ENCODE measurements at places on chromosomes 13 and 19.

DNA sequence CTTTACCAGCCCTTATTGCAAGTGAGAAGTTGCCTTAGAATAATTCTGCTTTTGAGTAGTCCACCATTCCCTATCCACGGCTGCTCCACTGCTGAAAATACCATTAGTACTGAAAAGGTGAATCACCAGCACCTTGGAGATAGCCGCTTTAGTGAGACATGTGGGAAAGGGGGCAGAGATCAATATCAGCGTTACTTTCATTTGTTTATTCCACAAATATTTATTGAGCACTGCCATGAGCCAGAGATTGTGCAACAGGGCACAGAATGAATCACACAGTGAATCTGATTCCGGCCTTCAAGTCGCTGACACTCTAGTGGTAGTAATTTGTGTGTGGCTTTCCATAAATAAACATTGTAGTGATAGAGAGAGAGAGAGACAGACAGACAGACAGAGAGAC lies 31.5 kb upstream of the MYO16 start:
- DNase-seq: no peak

DNA sequence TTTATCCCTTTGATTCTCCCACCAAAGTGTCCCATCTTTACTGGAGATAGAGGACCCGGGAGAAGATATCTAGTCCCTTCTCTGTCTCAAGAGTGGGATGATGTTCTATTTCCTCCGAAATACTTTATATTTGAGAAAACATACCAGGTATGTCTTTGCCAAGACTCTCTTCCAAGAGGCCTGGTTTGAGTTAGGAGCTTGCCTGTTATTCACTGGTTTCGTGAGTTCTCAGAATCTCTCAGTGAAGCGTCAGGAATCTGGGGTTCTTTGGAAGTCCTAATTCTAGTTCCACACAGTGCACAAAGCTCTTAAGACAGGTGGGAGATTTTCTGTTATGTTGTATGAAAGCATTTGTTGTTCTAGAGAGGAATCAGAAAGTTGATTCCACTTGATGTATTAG lies 182.0 kb downstream of the DNAJC15 start:
- no peak for DNase-seq

GRCh38 chr13:113744197-113745000 lies 14.6 kb upstream of the TMEM255B start:
- no peak for DNase-seq

GRCh38 chr13:71149498-71150363 lies 717.3 kb downstream of the DACH1 start:
- DNase-seq: no peak

DNA sequence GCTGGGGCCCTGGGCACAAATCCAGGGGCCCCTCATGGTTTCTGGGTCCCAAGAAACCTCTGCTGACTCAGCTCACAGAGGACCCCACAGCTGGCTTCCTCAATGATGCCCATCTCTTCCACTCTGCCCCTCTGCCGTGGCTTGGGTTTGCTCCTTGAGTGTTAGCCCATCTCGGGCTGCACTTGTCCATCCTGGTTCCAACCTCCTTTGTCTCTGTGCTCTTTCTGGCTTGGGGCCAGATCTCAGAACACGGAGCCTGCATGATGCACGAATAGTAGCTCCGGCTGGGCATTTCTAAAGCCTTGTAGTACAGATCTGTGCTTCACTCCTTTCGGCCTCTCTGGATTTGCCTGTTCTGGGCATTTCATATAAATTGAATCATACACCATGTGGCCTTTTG lies 53.8 kb downstream of the F2RL3 start:
- peak; percentile 36 for DNase-seq

GRCh38 chr13:77460195-77460594 lies 75.3 kb upstream of the SCEL start:
- DNase-seq: no peak

DNA sequence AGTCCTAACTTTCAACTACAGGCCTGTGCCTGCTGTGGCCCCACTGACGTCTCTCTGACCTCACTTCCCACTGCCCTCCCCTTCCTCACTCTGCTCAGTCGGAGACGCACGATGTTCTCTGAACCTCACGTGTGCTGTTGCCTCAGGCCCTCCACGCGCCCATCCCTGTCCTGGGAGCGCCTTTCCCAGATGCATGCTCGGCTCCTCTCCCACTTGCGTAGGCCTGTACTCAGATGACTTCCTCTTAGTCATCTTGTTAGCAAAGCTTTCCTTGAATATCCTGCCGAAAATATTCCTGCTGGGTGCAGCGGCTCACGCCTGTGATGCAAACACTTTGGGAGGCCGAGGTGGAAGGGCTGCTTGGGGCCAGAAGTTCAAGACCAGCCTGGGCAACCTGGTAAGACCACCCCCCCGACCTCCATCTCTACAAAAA lies 9.3 kb upstream of the SYT5 start:
- DNase-seq: peak; percentile 74

GRCh38 chr13:104315606-104316005 lies 1249.4 kb upstream of the SLC10A2 start:
- peak; percentile 99 for DNase-seq

- DNase-seq: peak; percentile 67
These were observed at the start of gene FARP1 for GRCh38 chr13:98142380-98143156. TSS of gene FARP1 (plus strand) at chr13:98143094. CDS start at chr13:98213243, 70,149 bp downstream.

DNA sequence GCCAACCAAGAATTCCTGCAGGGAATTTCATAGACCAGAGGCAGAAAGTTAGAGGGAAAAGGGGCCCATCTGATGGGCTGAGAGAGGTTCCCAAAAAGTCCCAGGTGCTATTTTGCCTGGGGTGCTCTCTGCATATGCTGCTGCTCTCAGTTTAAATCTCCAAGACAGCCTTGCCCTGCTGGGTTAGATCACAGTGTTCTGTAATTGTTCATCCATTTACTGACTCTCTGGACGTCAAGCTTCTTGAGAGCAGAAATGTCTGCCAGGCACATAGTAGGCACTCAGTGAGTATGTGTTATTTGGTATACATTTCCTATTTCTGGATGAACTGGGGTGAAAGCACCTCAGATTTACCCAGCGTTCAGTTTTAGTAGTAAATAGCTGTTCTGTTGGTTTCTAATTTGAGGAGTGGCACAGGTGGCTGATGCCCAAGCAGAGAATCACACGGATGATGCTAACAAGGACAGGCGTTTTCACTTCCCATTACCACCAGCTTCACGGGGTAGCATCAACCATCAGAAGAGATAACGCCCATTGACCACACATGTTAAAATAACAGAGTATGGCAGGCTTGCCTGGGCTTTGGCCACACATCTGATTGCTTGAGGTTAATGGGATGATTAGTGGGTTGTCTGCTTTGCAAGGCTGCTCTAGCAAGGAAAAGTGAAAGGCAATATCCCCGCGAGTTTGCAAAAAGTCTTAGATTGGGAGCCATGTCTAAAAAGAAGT lies 161.1 kb downstream of the SLC7A1 start:
- no peak for DNase-seq

- DNase-seq: no peak
These were observed 17.1 kb downstream of the GPATCH1 start for GRCh38 chr19:33098055-33098534.

- DNase-seq: no peak
These were observed 8.0 kb upstream of the HS6ST3 start for GRCh38 chr13:96081888-96082287.

DNA sequence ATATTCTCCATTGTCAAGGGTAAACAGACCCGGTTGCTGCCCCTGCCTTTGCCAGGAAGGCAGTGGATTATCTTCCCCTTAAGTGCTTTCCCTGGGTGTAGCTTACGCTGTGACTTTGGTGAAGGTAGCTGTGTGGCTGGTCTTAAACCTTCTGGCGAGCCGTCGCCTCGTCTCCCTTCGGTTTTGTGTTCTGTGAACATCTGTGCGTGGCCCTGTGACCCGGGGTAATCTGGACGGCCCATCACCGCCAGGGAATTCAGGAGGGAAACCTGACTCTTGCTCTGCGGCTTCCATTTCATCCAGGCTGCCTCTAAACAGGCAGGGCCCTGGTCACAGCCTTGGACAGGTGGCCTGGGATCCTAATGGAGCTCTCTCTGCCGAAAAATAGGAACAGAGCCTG lies 78.7 kb downstream of the SHISA2 start:
- DNase-seq: no peak

DNA sequence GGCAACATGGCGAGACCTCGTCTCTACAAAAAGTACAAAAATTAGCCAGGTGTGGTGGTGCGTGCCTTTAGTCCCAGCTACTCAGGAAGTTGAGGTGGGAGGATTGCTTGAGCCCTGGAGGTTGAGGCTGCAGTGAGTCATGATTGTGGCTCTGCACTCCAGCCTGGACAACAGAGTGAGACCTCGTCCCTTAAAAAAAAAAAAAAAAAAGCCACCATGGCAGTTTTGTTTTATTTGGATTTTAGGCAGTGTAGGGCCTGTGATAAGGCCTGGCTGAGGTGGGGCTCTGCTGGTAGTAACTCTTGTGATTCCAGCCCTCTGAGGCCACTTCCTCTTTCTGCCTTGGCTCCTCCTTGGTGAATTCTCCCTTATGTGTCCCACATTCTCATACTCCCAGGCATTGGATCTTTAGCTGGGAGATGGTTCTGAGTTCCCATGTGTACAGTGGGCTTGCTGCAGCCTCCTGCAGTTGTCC lies 39.2 kb downstream of the GATAD2A start:
- peak; percentile 24 for DNase-seq

GRCh38 chr13:111330066-111330610 lies 9.7 kb downstream of the TEX29 start:
- DNase-seq: peak; percentile 47

DNA sequence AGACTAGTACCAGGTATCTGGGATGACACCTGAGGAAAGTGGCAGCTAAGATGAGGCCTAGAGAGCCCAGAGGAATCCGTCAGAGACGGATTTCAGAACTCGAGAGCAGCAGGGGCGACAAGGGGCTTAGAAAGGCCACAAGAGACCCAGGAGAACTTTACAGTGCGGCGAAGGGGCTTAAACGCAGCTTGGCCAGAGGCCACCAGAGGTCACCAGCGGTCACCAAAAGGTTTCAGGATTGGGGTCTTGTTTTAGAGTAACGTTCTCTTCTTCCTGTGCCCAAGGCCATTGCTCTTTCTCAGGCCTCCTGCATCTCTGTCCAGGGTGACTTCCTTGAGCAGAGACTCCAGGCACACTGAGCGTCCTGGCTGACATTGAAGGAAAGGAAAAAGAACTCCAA lies 2.2 kb downstream of the ZSCAN22 start:
- DNase-seq: no peak

DNA sequence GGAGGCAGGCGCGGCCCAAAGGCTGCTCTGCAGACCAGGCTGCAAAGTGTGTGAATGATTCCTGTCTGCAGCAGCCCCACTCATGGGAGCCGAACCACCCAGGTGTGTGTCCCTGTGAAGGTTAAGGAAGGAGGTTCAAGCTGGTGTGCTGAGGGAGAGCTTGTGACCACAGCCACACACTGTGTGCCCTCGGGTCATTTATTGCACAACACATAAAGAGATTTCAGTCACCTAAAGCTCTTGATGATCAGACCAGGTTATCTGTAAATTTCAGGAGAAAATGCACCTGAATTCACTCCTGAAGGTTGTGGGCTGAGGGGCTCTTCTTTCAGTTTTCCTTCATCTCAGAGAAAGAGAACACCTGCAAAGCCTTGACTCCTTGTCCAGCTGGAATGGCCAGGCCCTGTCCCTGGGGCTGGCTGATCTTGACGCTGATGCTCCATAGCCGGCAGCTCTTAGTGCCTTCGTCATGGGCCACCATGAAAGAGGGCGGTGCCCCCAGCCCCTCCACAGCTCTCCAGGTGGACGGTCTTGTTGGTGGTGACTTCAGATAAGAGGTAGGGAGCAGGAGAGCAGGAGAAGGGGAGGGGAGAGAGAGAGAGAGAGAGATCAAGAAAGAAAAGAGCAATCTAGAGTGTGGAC lies 110.8 kb upstream of the C1QTNF9B start:
- no peak for DNase-seq

DNA sequence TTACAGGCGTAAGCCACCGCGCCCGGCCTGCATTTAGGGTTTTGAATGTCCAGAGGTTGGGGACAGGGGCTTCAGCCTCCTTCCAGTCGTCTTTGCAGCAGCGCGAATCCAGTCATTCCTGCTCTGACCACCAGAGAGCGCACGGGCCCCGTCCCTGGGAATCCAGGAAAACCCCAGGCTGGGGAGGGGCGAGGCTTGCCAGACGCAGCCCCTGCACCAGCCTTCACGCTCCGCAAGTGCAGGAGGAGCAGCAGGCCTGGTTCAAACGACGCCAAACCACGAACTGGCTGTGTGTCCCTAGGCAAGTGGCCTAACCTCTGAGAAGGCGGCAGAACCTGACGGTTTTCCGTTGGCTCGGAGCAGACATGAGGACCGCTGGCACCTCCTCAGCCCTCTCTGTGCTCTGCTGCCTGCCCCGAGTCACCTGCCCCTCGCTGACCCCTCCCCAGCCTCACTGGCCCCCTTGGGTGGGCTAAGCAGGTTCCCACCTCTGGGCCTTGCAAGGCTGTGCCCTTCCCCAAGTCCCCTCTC lies 2.0 kb upstream of the RNF126 start:
- DNase-seq: peak; percentile 89

GRCh38 chr13:112113348-112113747 lies 46.4 kb downstream of the SOX1 start:
- DNase-seq: no peak

DNA sequence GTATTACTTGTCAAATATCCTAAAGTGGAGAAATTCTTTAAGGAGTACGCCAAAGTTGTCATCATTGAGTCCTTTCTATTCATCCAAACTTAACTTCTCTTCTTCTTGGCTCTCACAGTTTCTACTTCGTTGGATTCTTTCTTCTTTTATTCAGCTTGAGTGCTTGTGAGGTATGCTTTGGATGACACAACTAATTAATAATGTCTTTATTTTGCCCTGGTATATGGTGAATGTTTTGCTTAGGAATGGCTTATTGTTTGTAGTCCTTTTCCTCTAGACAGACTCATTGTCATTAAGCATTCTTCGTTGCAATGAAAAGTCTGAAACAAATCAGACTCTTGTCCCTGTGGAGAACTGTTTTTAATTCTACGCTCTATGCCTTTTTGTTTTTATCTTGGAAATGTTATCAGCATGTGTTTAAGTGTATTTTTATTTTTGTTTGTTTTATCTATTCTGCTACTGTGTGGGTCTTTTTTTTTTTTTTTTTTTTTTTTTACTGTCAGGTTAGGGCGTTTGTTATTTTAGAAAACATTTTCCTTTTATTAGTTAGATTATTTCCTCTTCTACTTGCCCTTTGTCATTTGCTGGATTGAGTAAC lies 471.5 kb downstream of the GPC6 start:
- DNase-seq: no peak

GRCh38 chr13:77099415-77099814 lies 72.5 kb upstream of the FBXL3 start:
- no peak for DNase-seq

GRCh38 chr19:14407605-14408484 lies 11.3 kb downstream of the DDX39A start:
- DNase-seq: no peak
